ENCODE measurements at places on chromosomes 6 and 20. TPM values are rescaled to one million over a fixed set of nuclear protein-coding genes. Genes with fewer than 3 reads are reported as not detected.

Gene LCA5
- total RNA-seq: 2.2 TPM

Gene LY86
- total RNA-seq: not detected

Gene KIAA0408
- total RNA-seq: not detected

Gene COL9A3
- 0.38 TPM for total RNA-seq

Gene PRSS16
- total RNA-seq: not detected

Gene MPC1
- 15.8 TPM for total RNA-seq

Gene MMP24
- total RNA-seq: 0.13 TPM

Gene OOEP
- total RNA-seq: 0.13 TPM

Gene CFB
- 0.51 TPM for total RNA-seq

Gene RGS17
- 3.3 TPM for total RNA-seq

Gene ZNF343
- 6.5 TPM for total RNA-seq

Gene ZNF165
- total RNA-seq: 0.39 TPM

Gene VPS16
- total RNA-seq: 32.5 TPM

Gene SCP2D1
- total RNA-seq: not detected

Gene ATP6V1G2
- 0.13 TPM for total RNA-seq

Gene AVP
- not detected for total RNA-seq

Gene KIAA1586
- 11.0 TPM for total RNA-seq

Gene C6orf163
- total RNA-seq: 0.26 TPM

Gene GJA1
- total RNA-seq: 1,357 TPM

Gene KCNK16
- not detected for total RNA-seq

All from dermis microvascular lymphatic vessel endothelial cell (primary cell).